Hematopoietic multipotent progenitor cell (in vitro differentiated cells): ENCODE measurements at places on chromosomes 16 and 17. TPM values are rescaled to one million over a fixed set of nuclear protein-coding genes. Genes with fewer than 3 reads are reported as not detected.
A peak's percentile ranks its signal among the peaks of the same experiment; 100 is the strongest.

DNA sequence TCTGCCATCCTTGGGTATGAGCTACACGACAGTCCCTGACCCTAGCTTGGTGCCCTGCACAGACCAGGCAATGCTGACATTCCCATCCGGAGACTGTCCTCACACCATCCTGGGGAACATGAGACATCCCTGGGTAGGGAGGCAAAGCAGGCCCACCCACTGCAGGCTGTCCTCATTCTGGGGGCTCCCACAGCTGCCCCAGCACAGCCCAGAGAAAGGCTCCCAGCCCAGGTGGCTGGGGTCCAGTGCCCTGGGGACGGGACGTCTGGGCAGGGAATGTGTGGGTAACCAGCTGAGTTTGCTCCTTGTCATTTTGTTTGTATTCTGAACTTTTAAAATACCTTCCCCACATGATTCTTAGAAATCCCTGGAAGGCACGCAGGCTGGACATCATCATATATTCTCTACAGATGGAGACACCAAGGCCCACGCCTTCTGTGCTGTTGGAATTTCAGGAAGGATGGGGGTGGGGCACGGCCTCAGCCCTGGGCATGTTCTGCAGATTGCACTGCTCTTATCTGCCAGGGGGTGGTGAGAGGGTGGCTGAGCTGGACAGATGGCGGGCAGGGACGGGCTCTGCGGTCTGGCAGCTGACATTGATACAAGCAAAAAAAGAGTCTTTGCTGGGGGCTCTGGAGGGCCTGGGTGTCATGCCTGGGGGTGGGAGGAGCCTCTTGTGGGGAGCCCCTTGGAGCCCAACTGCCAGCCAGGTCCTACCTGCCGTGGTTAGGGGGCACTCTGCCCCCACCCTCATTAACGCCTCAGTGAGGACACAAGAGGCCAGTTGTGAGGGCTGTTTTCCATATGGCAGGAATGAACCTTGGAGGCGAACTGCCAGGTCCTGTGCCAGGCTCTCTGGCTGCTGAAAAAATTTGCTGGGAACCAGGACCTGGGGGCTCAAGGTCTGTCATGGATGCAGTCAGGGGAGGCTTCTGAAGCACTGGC, 28.4 kb downstream of the LRRC75A start:
- DNase-seq = no peak

DNA sequence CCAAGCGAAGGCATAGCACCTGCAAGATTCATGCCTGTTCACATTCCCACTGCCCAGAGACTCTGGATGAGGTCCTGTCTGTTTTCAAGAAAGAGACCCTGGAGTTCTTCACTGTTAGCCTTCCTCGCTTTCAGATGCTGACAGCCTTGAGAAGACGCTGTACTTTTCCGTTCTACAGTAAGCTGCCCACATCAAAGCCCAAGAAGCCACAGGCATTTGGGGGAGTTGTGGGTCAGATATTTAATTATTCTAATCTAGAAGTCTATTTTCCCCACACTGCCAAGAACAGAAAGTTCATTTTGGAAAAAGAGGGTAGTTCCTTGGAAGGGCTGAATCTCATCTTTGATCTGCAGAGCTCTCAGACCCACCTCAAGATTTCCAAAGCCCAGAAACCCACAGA, 127.9 kb downstream of the AXIN2 start:
- DNase-seq = no peak

DNA sequence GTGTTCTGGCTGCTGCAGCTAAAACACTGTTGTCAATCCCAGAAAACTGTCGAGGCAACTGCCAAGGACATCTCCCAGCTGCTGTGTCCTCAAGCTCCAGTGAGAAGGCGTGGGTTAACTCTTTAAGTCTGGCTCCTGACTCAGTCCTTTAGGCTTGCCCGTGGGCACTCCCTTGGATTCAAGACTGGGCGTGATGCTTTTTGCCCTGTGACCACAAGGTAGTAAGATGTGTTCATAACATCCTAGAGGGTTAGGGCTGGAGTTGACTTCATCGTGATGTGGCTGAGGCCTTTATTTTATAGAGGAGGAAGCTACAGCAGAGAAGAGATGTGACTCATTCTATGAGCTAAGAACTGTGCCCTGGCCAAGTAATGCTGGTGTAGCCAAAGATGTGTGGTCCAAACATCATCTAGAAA, 50.9 kb upstream of the TEKT3 start:
- no peak for DNase-seq

DNA sequence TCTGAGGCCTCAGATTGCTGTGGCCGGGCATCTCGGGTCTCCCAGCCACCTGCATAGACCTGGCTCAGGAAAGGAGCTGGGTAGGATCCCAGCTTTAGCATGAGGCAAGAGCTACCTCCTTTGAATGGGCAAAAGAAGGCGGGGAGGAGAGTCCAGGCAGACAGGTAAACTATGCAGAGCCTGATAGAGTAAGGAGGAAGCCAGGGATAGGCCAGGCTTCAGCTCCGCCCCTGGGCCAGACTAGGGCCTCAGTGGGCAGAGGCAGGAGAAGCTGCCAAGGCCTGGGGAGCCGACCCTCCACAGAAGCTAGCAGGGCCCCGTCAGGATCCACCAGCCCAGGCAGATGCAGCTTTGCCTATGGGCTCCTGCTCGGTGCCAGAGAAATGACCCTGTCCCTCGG, 22.6 kb upstream of the UBE2G1 start:
- DNase-seq = no peak

DNA sequence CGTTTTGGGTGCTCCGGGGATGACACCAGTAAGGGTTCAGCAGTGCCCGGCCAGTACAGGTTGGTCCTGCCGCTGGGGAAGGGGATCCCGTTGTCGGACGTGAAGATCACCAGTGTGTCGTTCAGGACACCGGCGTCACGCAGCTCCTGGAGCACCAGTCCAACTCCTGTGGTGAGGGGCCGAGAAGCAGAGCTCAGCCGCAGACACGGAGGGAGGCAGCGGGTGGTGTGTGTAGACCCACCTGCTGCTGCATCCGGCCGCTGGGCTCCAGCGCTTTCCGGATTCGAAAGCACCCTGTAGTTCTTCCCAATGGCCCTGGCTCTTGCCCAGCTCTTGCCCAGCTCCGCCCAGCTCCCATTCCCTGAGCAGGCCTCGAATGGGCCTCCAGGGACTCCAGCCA, 8.0 kb downstream of the SGSH start:
- DNase-seq = no peak

DNA sequence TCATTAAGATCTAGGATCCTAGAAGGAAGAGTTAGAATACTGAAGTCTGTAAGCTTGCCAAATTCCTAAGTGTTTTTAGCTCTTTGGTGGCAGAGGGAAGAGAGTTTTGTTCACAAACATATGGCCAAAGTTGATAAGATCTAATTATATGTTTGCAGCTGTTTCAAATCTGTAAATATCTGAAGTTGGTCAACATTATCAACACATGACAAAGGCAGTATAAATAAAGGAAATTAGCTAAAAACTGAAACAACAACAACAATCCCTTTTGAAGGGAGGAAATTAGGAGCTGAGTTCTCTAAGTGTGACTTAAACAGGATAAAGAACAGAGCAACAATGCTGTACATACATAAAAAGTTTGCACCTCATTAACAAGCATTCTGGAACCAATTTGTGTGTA, 208.7 kb downstream of the KCNJ2 start:
- no peak for DNase-seq

GRCh38 chr16:57475711-57476339, 10.5 kb downstream of the DOK4 start:
- DNase-seq = peak; percentile 42

DNA sequence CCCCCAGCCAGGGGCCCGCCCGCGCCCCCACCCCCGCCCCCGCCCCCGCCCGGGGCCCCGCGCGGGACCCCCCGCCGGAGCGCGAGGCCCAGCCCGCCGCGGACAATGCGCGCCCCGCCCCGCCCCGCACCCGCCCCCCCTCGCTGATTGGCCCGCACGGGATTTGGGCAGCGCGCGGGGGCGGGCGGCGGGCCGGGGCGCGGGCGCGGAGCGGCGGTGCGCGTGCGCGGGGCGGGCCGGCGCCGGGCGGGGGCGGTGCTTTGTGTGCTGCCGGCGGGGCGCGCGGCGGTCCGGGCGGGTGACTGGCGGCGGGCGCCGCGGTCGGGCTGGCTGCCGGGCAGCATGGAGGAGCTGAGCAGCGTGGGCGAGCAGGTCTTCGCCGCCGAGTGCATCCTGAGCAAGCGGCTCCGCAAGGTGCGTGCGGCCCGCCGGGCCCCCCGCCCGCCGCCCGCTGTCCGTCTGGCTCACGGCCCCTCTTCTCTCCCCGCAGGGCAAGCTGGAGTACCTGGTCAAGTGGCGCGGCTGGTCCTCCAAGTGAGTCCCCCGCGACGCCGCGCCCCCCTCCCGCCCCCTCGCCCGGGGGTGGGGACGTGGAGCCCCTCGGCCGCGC, at the start of gene CBX2:
Gene CBX2, plus strand, starts transcription at position 255 of the 610 bp plus-strand sequence. Its CDS starts 88 bp downstream, at position 343.
- peak; percentile 87 for DNase-seq

- peak; percentile 85 for DNase-seq
These were observed 2.5 kb downstream of the P2RX1 start for GRCh38 chr17:3913531-3914311.

DNA sequence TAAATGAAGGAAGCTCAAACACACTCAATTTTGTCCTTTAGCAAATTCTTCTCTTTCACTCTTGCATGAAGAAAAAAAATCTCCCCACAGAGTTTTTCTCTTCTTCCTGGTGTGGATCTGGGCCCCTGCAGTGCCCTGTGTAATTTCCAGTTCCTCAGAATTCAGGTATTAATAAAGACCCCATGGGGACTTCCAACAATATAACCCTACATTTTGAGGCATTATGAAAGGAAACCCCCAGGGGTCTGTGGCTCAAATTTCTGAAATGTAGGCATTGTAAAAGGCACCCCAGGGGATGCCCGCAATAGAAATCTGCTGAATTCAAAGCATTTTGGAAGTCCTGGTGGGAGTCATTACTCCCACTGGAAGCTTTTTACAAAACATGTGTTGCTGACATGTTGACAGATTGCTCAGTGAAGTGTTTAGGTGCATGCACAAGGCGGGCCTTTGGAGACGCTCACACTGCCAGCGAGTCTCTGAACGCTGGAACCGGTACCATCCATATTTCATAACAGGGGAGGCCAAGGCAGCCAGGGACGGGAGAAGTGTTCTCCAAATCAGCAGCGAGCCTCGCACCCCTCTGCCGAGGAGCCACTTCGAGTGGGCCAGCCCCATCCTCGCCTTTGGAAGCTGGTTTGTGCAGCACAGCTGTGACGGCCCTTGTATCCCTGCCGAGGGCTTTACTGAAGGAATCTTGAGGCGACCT, 154.0 kb downstream of the ZNF423 start:
- DNase-seq = no peak

DNA sequence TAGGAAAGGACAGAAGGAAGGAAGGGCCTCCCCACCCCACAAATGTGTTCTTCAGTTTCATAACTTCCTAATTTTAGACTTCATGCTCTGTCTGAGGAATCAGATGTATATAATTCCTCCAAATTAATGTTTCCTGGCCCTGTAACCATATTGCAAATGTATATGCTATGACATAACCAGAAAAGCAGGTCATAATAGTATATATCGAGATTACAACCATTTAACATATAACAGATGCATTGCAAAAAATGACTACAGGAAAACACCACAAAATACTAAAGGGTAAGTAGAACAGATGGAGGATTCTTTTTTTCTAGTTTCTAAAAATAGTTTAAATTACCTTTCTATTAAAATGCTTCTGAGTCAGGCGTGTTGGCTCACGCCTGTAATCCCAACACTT, 3.1 kb upstream of the EXOC7 start:
- no peak for DNase-seq

DNA sequence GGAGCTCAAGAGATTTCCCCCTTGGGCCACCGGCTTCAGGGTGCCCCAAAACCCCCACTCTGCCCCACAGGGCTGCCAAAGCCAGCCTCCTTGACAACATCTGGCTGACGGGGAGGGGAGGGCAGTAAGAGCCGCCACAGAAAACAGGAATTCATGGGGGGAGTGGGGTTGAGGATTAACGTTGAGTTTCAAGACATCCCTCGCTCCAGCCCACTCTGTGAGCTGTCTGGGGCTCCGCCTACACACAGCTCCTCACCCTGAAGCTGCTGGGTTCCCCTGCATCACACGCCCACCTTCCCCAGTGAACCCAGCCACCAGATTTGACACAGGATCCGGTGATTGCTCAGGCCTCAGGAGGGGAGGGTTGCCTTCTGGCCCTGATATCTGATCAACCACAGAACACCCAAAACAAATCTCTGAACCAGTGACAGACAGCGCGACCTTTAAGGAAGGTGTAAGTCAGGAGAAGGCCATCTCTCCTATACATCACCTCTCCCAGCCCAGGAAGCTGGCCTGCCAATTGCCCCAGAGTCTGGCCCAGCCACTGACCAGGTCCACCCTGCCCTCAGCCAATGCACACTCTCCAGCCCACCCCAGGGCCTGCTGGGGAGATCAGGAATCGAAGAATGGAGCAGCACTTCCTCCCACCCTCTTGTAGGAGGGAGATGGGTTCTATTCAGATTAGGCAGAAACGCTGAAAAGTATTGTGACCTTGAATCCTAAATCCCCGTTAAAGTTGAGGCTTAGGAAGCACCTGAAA, 132.1 kb downstream of the CLEC16A start:
- no peak for DNase-seq

- DNase-seq = no peak
These were observed 1.3 kb downstream of the ARHGAP23 start for GRCh38 chr17:38429476-38430100.

GRCh38 chr17:48961516-48962233, 6.7 kb downstream of the GIP start:
- no peak for DNase-seq

- no peak for DNase-seq
These were observed 20.5 kb downstream of the MYO15A start for GRCh38 chr17:18129041-18129502.

DNA sequence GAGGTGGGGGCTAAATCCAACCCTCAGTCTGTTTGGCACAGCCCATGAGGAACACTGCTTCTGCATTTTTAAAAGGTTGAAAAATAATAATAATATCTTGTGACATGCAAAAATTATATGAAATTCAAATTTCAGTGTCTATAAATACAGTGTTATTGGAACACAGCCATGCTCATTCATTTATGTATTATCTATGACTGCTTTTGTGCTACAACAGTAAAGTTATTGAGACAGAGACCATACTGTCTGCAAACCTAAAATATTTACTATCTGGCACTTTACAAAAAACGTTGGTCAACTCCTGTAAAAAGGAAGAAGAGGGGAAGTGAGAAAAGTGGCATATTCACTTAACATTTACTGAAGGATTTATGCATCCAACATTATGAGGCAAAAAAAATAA, 3.1 kb downstream of the ABCA5 start:
- no peak for DNase-seq

GRCh38 chr17:75626496-75627038, 6.7 kb upstream of the SMIM5 start:
- DNase-seq = no peak

- peak; percentile 95 for DNase-seq
These were observed at the start of gene CMTM2 for GRCh38 chr16:66578651-66579531. TSS of gene CMTM2 (plus strand) at chr16:66579463. CDS start at chr16:66579608, 145 bp downstream.

- DNase-seq = no peak
These were observed 9.0 kb upstream of the VASN start for GRCh38 chr16:4362476-4363135.

- no peak for DNase-seq
These were observed 5.6 kb downstream of the CPNE7 start for GRCh38 chr16:89581045-89581695.

KRTAP17-1 gene
- total RNA-seq = not detected

HEATR9 gene
- total RNA-seq = not detected

KRTAP4-2 gene
- not detected for total RNA-seq

ABI3 gene
- total RNA-seq = 0.54 TPM

TERB1 gene
- not detected for total RNA-seq

OTOP2 gene
- total RNA-seq = not detected

HNF1B gene
- under 0.01 TPM for total RNA-seq

CCDC137 gene
- total RNA-seq = 8.3 TPM

TEKT3 gene
- total RNA-seq = not detected
